ENCODE measurements at places on chromosomes 1 and 21.

DNA sequence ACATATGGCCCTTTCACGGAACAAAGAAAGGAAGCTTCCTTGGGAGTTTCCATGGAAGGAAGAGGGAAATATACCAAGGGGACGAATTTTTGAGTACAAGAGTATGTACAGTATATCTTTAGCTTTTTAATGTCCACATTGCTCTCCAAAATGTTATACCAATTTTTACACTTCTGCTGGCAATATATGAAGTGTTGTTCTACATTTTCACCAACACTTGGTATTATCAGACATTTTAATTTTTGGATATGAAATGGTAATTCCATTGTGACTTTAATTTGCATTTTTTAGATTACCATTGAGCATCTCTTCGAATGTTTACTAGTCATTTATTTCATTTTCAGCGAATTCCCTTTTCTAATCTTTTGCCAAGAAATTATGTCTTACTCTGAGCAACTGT is 5.5 kb upstream of the VPS45 start:
- DNase-seq = no peak

GRCh38 chr21:34796518-34797200 is 127.9 kb downstream of the CLIC6 start:
- no peak for DNase-seq

- DNase-seq = no peak
Measured at GRCh38 chr1:36918604-36919003, 115.7 kb downstream of the GRIK3 start.

DNA sequence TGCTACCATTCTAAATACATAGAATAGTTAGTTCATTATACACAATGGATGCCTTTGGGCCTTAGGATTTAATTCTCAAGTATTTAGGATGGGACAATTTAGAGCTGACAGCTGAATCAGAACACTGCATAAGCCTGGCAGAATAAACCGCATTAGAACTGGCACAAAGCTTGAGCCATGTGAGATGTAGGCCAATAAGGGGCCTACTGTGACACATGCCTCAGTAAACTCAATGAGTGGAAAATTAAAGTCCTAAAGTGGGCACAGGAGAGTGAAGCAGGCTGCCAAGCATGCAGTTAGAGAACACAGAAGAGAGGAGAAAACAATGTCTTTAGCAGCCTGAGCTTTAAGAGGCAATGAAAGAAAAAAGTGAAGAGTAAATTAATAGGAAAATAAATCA is 24.3 kb downstream of the SCYL3 start:
- no peak for DNase-seq

GRCh38 chr1:116873680-116874271 is 35.9 kb upstream of the PTGFRN start:
- no peak for DNase-seq

- no peak for DNase-seq
Measured at GRCh38 chr1:93591676-93592550, 89.7 kb downstream of the BCAR3 start.

- no peak for DNase-seq
Measured at GRCh38 chr1:36397083-36397377, 678 bp downstream of the LSM10 start.

DNA sequence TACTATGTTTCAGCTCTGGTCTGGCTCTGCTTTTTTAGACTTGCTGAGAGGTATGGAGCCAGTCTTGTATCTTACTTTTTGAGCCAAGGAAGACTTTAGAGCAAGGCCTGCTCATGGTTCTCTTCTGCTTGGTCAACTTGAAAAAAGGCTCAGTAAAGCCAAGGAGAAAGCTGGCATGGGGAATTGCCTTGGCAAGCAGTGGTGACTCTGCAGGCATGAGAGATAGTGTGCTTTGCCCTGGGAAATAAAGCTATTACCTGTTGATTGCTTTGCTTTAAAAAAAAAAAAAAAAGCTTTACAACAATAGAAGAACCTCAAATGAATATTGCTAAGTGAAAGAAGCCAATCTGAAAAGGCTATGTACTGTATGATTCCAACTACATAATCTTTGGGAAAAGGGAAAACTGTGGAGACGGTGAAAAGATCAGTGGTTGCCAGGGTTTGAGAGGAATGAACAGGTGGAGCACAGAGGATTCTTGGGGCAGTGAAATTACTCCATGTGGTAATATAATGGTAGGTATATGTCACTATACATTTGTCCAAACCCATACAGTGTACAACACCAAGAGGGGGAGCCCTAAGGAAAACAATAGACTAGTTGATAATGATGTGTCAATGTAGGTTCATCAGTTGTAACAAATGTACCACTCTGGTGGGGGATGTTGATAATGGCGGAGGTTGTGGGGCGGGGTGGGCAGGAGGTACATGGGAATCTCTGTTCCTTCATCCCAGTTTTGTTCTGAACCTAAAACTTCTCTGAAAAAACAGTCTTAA is 87.6 kb downstream of the HMCN1 start:
- DNase-seq = no peak

Data from left ventricle myocardium superior (tissue), 1 donor.